ENCODE measurements at places on chromosomes 4 and X.

DNA sequence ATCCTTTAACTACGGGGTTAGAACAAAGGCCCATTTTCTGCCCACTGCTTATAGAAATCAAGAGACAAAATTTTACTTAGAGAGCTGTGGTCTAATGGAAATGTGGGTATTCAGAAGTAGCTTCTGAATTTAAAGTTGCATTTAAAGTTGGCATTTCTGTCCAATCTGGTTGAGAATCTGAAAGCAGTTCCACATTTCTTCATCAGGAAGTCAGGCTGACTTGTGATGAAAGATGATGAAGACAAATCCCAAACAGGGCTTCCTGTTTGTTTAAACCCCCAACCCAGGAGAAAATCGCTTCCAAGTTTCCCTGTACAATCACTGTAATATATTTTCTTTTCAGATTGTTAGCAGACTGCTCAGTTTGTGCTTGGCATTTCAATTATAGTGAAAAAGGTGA, 345.3 kb downstream of the SPRY1 start:
- DNase-seq: no peak

DNA sequence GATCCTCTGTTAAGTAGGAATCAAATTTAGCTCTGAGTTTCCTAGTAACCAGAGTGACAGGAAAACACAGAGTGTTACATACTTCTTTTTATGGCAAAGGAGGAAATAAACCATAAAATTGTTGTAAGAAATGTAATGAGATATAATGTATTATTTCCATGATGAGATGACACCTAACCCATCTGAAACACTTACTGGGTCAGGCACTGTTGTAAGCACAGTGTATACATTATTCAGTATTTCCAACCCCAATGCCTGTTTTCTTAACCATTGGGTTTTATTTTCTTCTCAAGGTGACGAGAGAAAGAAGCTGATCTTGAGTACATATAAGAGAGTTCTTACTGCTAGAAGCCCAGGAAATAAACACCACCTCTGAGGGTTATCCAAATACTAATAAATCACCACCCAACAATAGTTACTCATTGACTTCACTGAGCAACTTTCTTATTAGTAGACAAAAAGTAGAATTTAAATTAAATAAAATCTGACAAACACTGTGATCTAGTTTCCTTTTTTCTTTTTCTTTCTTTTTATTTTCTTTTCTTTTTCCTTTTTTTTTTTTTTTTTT, 4.2 kb upstream of the ENAM start:
- no peak for DNase-seq

DNA sequence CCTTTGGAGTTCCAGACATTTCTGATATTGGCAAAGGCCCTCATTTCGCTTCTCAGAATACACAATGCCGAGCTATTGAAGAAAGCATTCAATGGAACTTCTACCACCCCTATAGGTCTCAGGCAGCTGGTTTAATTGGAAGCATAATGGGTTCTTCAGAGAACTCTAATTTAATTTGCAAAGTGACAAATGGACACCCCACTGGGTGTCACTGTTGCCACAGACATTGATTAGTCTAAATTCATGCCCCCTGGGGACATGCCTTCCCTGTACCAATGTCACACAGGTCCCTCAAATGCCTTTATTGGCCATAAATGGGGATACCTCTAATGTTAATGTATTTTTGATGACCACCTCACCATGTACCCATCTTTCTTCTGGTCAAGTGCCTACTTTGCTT, 22.9 kb upstream of the TMEM255A start:
- no peak for DNase-seq

- DNase-seq: no peak
Observed at GRCh38 chr4:95018785-95019184, 261.0 kb downstream of the BMPR1B start.

GRCh38 chrX:20056704-20057103, 60.0 kb downstream of the MAP7D2 start:
- DNase-seq: no peak

DNA sequence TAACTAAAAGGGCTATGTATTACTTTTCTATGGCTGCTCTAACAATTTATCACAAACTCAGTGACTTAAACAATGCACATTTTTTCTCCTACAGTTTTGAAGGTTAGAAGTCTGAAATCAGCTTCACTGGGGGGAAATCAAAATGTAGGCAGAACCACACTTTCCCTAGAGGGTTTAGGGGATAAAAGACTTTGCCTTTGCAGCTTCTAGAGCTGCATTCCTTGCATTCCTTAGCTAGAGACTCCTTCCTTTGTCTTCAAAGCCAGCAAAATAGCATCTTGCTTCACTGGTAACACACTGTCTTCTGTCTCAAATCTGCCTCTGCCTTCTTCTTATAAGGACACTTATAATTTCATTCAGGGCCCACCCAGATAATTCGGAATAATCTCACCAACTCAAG, 152.4 kb upstream of the SPIN4 start:
- no peak for DNase-seq

DNA sequence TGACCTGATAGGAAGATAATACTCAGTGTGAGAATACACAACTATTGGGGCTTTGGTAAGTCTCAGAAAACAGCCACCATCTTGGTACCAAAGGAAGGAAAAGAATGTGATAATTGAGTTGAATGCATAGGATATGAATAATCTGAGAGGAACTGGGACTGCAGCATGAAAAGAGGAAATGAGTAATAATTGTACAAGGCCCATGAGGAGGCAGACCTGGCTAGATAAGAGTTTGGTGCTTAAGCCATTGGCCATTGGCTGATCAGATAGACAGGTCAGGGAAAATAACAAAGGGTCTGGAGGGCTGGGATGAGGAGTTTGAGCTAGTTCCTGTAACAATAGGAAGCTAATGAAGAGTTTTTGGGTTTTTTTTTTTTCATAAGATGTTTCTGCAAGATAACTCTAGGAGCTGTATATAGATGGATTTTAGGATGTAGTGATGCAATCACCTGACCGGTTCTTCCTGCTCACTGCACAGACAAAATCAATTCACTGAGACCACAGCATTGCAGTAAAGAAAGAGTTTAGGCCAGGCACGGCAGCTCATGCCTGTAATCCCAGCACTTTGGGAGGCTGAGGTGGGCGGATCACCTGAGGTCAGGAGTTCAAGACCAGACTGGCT, 5.3 kb upstream of the TRMT2B start:
- no peak for DNase-seq

DNA sequence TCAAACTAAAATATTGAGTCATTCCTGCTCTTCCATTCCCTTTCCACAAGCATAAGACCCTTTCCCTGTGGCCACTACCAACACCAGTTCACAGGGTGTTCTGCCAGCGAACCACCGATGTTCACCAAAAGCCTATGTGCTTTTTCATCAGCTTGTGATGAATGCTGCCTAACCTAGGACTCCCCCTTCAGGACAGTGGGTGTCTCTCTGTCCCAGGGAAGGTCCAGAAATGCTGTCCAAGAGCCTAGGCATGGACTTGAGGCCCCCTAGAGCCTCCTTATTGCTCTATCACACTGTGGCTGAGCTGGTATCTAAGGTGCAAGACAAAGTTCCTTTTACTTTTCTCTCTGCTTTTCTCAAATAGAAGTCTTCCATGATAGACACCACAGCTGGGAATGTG, 1015.6 kb downstream of the PCDH19 start:
- no peak for DNase-seq

DNA sequence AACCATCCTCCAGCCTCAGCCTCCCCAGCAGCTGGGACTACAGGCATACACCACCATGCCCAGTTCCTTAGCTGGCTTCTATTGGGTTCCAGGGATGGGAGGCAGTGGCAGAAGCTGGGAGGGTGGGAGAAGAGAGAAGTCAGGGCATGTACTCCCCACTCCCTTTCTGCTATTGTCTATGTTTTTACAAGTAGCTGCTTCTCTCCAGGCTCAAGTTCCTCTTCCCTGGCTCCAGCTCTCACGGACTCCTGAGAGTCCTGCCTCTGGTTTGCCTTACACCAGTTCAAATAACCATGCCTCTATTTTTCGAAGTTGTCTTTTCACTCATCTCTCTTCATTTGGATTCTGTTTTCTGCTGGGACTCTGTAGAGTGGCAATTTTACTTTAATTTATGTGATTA, 2.9 kb downstream of the TBC1D9 start:
- no peak for DNase-seq

- no peak for DNase-seq
Observed at GRCh38 chrX:148933881-148934280, 433.5 kb downstream of the AFF2 start.

GRCh38 chr4:145278341-145279121, 98.1 kb upstream of the OTUD4 start:
- no peak for DNase-seq

- DNase-seq: no peak
Observed at GRCh38 chr4:114729068-114729738, 130.6 kb downstream of the UGT8 start.

DNA sequence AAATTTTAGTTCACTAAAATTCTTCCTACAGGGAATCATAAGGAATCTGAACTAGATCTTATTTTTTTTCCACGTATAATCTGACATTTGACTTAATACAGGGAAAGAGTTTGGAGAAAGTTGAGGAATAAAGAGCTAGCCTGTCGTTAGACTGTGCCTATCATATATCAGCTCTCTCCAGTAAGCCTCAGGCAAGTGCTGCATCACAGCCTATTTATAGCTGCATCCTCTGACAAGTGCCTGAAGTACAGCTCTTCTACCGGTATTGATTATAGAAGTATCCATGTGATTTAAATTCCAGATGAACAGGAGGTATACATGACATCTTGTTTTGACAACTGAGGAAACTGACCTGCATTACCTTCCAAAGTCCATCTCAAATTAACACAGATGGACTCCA, 248.9 kb downstream of the TLL1 start:
- no peak for DNase-seq

GRCh38 chr4:165308166-165308565, 19.3 kb upstream of the MSMO1 start:
- DNase-seq: no peak

DNA sequence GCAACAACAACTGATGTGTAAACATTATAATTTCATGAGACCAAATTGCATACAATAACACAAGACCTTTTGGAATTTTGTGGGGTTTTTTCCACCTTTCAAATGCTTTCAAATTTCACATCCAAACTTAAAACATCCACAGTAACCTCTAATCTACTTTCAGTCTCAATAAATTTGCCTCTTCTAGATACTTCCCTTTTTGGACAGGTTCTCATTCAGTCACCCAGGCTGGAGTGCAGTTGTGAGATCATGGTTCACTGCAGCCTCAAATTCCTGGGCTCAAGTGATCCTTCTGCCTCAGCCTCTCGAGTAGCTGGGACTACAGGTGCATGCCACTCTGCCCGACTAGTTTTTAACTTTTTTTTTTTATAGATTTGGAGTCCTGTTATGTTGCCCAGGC, 556.6 kb downstream of the NLGN4X start:
- no peak for DNase-seq

GRCh38 chr4:153789741-153790499, 1.0 kb upstream of the SFRP2 start:
- DNase-seq: no peak

- DNase-seq: peak; percentile 10
Observed at GRCh38 chr4:146211440-146211839, 2.9 kb upstream of the REELD1 start.

- DNase-seq: peak; percentile 50
Observed at GRCh38 chrX:86047174-86047935, at the start of gene CHM. Gene CHM (minus strand): TSS chrX:86047558. CDS start chrX:86047532, 26 bp downstream.

DNA sequence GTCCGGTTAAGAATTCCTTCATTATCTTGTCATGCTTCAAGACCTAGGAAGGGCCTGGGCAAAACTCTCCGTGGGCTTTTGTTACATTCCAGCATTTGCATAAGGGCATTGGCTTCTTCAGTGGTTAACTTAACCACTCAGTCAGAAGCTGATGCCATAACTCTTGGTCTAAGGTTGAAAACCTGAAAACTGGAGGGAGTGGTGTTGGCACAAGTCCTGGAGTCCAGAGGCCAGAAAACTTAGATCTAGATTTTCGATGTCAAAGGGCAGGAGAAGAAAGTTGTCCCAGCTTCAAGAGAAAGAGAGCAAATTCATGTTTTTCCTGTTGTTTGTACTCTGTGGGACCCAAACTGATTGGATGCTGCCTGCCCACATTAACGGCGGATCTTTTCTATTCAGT, 86.6 kb upstream of the GC start:
- no peak for DNase-seq

All from frontal cortex (tissue), 4 donors.